ENCODE measurements at places on chromosomes 5 and 9.
A peak's percentile ranks its signal among the peaks of the same experiment; 100 is the strongest.

- no peak for ATAC-seq
- H3K27me3 ChIP-seq, result no peaks in the 10 kb centered on the region
- no peaks in the 10 kb centered on the region for H3K4me1 ChIP-seq
- H3K36me3 ChIP-seq, result no peaks in the 10 kb centered on the region
- H3K4me3 ChIP-seq, result no peak overlapping the region
- H3K27ac ChIP-seq, result no peak overlapping the region
These were observed 132.0 kb upstream of the SV2C start for GRCh38 chr5:75951158-75951557.

- no peak overlapping the region for H3K27ac ChIP-seq
- H3K27me3 ChIP-seq, result no peaks in the 10 kb centered on the region
- ATAC-seq, result no peak
- H3K36me3 ChIP-seq, result no peaks in the 10 kb centered on the region
- no peak overlapping the region for H3K4me3 ChIP-seq
These were observed 364.2 kb downstream of the KIAA0825 start for GRCh38 chr5:94254214-94254613.

DNA sequence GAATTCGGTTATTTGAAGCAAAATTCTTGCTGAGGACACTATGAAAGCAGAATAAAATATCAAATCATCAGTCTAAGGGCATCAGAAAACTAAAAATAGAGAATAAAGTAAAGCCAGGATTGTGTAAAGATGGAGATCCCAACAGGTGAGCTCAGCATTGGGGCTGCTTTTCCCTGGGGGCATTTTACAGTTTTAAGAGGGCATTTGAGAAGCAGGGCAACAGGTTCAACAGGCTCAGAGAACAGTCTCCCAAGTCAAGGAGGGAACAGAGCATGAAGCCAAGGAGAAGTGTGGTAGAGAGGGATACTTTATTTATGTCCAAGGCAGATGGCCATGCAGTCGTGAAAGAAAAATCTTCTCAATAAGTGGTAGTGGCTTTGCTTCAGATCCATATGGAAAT is 145.4 kb downstream of the SYK start:
- H3K27me3 ChIP-seq, result no peaks in the 10 kb centered on the region
- no peaks in the 10 kb centered on the region for H3K36me3 ChIP-seq
- H3K27ac ChIP-seq, result no peak overlapping the region
- no peak for ATAC-seq

DNA sequence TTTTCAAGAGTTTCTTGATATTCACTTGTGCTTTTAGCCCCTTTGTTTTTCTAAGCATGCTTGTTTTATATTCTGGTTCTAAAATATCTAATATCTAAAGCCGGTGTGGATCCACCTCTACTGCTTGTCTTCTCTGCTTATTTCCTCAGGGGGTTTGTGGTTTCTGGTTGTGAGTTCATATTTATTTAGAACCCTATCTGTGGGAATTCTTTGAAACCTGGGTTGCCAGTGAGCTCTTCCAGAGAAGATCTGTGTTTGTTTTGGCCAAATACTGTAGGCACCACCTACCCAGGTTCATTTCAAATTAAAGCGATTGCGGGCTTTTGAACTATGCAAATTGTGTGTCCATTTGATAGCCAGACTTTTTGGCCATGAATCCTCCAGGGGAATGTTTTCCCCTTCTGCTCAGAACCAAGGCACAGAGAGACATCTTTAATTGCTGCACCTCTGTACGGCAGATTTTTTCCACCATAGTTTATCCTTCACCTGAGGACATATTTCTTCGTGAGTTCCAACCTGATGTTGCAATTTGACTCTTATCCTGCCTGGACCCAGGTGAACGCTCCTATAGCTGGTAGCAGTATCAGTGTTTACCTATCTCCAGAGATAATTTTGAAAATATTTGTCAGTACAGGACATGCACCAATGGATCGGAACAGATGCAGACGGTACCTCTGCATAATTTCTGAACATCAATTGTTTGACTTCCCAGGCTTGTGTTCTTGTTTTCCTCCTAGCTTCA is 2.4 kb upstream of the ZBTB43 start:
- no peak overlapping the region for H3K4me3 ChIP-seq
- no peaks in the 10 kb centered on the region for H3K36me3 ChIP-seq
- ATAC-seq, result no peak

GRCh38 chr5:3531320-3531986 is 64.2 kb upstream of the IRX1 start:
- no peaks in the 10 kb centered on the region for H3K36me3 ChIP-seq
- no peak overlapping the region for H3K27ac ChIP-seq
- no peaks in the 10 kb centered on the region for H3K27me3 ChIP-seq

- no peak overlapping the region for H3K27ac ChIP-seq
- H3K36me3 ChIP-seq, result no peaks in the 10 kb centered on the region
- ATAC-seq, result peak; percentile 16
These were observed 95.6 kb upstream of the ZNF608 start for GRCh38 chr5:124841829-124842712.

- peaks cover 4% of the 10 kb centered on the region for H3K4me1 ChIP-seq
- H3K27me3 ChIP-seq, result no peaks in the 10 kb centered on the region
- H3K4me3 ChIP-seq, result peak within 1 kb of the TSS; percentile 48
- no peaks in the 10 kb centered on the region for H3K36me3 ChIP-seq
- peak within 1 kb of the TSS; percentile 81 for H3K27ac ChIP-seq
- peak; percentile 85 for ATAC-seq
These were observed at the start of gene CKMT2 for GRCh38 chr5:81233080-81233634. Gene CKMT2, plus strand, starts transcription at chr5:81233322. Its CDS starts 17,811 bp downstream, at chr5:81251133.

GRCh38 chr5:73605223-73606087 is 20.5 kb upstream of the ARHGEF28 start:
- H3K27me3 ChIP-seq, result no peaks in the 10 kb centered on the region
- no peak for ATAC-seq

DNA sequence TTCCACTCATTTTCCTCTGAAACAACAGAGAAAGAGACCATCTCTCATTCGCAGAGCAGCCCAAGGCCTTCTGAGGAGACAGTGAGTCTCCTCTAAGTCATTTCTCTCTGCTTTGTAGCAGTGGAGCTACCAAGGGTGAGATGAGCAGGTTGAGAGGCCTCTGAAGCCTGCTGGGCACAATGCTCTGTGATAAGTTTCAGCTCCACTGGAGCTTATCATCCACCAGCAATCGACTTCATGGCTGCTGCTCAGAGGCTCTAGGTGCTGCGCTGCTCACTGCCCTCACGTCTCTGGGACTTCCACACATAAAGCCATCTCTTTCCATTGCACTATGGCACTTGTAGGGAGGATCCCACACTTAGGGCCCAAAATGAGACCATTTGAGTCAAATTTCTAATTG is 96.3 kb downstream of the CMYA5 start:
- H3K27ac ChIP-seq, result no peak overlapping the region
- H3K4me1 ChIP-seq, result no peaks in the 10 kb centered on the region
- H3K4me3 ChIP-seq, result no peak overlapping the region
- H3K27me3 ChIP-seq, result no peaks in the 10 kb centered on the region
- H3K36me3 ChIP-seq, result no peaks in the 10 kb centered on the region

DNA sequence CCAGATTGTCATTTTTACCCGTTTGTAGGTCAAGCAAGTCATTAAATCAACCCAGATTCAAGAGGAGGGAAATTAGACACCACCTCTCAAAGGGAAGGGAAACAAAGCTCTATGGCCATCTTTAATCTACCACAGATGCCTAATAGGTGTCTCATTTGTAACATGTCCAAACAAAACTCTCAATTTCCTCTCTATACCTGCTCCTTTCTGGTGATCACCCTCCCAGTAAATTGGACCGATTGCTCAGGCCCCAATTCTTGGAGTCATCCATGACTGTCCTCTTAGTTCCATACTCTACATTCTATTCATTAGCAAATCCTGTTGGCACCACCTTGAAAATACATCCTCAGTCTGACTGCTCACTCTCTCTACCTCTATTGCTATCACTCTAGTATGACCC is 22.1 kb upstream of the UGCG start:
- no peak for ATAC-seq
- H3K27ac ChIP-seq, result no peak overlapping the region
- no peak overlapping the region for H3K4me3 ChIP-seq
- H3K36me3 ChIP-seq, result no peaks in the 10 kb centered on the region
- no peaks in the 10 kb centered on the region for H3K4me1 ChIP-seq
- no peaks in the 10 kb centered on the region for H3K27me3 ChIP-seq

DNA sequence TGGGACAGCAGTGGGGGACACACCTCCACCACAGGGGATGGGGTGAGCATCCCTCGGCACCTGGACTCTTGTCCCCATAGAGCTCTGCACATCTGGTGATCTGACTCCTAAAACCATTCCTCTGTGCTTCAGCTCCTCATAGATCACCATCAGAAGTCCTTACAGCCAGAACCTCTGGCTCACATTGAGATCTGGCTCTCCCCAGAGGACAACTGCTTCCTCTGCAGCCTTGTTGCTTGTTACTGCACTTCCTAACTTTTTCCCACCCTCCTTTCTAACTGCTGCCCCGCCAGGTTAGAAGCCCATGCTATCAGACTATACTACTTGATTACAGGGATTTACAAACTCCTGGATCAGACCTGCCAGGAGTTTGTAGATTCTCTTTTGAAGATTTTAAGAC is 64.5 kb downstream of the ARSB start:
- H3K36me3 ChIP-seq, result no peaks in the 10 kb centered on the region
- no peak for ATAC-seq
- H3K27ac ChIP-seq, result no peak overlapping the region
- H3K4me1 ChIP-seq, result no peaks in the 10 kb centered on the region

DNA sequence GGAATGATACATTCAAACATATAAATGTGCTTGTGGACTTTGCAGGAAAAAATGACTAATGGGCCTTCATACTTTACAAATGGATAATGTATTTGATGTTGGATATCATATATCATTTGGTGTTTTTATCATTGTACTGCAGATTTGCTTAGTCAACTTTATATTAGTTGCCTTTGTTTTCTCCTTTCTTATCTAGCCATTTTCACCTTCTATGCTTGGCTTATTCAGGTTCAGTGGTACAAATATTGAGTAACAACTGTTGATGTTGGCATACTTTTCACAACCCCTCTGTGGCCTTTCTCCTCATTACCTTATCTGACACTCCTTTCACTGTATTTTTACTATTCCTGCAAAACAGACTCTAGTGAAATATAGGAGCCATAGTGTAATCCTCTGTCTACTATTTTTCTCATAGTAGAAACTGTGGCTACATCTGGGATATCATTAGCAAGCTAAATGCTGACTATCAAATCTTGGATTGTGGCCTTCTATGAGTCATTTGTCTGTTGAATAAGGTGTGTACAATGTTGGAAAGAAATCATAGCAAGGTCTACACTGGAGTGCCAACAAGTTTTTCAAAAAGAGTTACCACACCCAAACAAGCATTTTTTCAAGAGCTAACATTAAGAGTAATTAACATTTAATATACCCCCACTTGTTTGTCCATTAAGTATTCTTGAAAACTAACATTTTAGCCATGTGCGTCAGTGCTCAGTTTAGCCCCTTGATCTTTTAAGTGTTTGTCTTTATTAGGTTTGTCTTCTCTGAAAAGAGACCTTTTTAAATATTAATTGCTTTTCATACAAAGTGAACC is 330.1 kb downstream of the ADGRV1 start:
- H3K4me3 ChIP-seq, result no peak overlapping the region
- no peaks in the 10 kb centered on the region for H3K36me3 ChIP-seq
- H3K27me3 ChIP-seq, result no peaks in the 10 kb centered on the region
- ATAC-seq, result no peak

DNA sequence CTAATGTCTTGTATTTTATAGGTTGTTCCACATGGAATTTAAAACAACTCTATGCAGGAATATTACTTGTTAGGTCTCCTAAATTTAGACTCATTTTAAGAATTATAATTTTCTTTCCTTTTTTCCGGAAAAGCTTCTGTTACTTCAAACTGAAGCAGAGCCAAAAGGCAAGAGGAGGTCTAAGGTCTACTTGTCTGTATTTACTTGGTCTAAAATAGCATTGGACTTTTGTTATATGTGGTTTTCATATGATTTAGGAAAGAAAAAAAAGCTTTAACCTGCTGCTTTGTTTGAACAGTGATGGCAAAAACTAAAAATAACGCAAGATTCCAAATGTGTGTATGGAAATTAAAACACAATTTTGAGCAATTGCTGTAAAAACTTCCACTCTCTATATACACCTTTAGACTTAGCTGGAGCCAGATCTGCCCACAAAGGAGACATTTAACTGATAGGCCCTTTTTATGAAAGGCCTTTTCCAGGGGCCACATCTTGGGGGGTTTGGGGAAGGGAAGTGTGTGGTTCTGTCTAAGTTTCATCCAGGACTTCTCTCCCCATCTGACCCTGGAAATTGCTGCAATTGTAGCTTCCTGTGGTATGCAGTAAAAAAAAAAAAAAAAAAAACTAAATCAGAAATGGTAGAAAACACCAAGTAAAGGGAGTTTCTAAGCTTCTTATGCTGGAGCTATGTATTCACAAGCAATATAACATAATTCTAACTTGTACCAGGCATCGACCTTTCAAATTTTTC is 307.7 kb upstream of the MEF2C start:
- no peak overlapping the region for H3K27ac ChIP-seq
- no peaks in the 10 kb centered on the region for H3K4me1 ChIP-seq
- no peak for ATAC-seq
- H3K4me3 ChIP-seq, result no peak overlapping the region
- no peaks in the 10 kb centered on the region for H3K27me3 ChIP-seq

GRCh38 chr9:127505396-127506116 is 54.2 kb downstream of the LRSAM1 start:
- H3K27ac ChIP-seq, result no peak overlapping the region
- ATAC-seq, result no peak
- no peaks in the 10 kb centered on the region for H3K4me1 ChIP-seq
- no peak overlapping the region for H3K4me3 ChIP-seq
- no peaks in the 10 kb centered on the region for H3K27me3 ChIP-seq

DNA sequence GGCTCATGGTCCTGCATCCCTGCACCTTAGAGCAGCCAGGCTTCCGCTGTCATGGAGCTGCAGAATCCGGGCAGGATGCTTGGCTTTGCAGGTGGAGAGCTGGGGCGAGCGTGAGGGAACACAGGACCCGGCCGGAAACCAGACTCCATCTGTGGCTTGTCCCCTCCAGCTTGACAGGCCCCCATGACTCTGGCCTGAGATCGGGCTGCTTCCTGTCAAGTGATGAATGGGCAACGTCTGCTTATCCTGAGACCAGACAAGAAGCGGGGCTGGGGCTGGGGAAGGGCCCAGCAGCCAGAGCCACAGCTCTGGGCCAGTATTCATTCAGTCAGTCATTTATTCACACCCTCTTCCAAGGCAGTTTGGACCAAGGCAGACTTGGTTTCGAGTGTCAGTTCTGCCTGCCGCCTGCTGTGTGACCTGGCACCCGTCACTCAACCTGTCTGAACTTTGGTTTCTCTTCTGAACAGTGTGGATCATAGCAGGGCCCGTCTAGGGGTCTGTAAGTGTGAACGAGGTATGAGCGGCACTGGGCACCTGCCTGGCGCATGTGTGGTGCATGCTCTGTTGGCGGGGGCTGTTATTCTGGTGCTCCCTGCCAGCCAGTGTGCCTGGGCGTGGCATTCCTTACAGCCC is 37.5 kb downstream of the NEK6 start:
- no peak for ATAC-seq
- H3K27me3 ChIP-seq, result no peaks in the 10 kb centered on the region
- no peaks in the 10 kb centered on the region for H3K36me3 ChIP-seq
- peak overlapping the region; percentile 68 for H3K27ac ChIP-seq

GRCh38 chr5:57824047-57824446 is 341.4 kb upstream of the ACTBL2 start:
- H3K27me3 ChIP-seq, result no peaks in the 10 kb centered on the region
- no peaks in the 10 kb centered on the region for H3K36me3 ChIP-seq
- no peak for ATAC-seq
- H3K27ac ChIP-seq, result no peak overlapping the region

GRCh38 chr5:173329491-173330337 is 1.5 kb upstream of the STC2 start:
- no peak for ATAC-seq
- no peaks in the 10 kb centered on the region for H3K36me3 ChIP-seq
- H3K27ac ChIP-seq, result peak overlapping the region; percentile 78
- H3K4me3 ChIP-seq, result peak overlapping the region; percentile 10
- peaks cover 56% of the 10 kb centered on the region for H3K27me3 ChIP-seq
